ENCODE measurements at places on chromosomes 13 and 19.

DNA sequence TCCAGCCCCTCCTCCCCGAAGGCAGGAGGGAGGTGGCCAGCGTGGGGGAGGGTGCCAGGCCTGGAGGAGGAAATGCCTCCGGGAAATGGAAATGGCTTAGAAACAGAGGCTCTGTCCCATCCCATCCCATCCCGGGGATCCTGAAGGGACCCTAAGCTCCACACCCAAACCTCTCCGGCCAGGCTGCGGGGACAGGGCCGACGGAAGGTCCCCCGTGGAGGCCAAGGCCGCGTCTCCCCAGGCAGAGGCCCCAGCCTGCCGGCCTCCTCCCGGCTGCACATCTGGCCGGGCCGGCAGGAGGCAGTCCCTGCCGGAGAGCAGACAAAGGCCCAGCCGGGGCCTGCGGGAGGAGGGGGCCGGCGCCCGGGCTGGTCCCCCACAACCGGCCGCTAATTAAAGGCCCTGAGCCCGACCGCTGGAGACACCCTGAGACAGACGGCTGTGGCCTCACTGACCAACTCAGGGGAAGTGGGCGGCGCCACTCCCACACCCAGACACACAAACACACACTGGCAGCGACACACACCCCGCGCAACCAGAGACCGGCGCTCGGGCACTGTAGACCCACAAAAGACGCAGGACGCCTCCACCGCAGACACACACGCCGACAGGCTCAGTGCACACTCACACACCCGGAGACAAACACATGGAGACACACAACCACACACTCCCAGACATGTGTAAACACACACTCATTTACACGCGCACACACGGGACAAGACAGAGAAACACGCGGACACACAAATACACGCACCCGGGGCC is 1.1 kb downstream of the ADAMTS10 start:
- no peak for DNase-seq

DNA sequence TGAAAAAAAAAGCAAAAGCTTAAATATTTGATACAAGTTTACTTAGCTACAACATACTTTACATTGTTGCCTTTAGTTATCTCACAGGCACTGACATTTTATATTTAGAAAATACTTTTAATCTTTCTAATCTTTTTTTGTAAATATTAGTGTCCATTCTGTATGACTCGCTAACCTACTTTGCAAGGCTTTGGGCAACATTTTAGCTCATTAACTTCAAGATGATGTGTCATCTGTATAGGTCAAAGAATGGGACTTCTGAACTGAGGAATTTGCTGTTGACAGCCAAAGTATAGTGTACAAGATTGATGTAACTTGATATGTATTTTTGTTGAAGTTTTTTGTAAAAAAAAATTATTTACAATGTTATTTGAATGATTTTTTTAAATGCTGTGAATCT is 2.7 kb upstream of the C1QTNF9 start:
- DNase-seq, result no peak

- no peak for DNase-seq
Measured at GRCh38 chr19:38228491-38229439, 4.7 kb upstream of the DPF1 start.

DNA sequence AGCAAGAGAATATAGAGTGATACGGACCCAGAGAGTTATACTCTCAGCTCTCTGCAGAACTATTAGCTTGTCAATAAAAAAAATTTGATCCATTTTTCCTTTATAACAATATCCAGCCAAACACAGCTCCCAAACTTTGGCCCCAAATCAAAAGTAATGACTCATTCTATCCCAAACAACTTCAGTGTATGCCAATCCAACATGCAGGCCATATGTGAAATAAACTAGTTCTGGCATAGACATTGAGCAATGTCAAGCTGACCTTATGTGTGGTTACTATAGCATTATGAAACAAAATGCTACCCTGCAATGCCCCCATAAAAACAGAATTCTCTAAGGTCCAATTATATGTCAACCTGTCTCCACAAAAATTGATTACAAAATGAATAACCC is 209.5 kb downstream of the DNAJC15 start:
- no peak for DNase-seq

DNA sequence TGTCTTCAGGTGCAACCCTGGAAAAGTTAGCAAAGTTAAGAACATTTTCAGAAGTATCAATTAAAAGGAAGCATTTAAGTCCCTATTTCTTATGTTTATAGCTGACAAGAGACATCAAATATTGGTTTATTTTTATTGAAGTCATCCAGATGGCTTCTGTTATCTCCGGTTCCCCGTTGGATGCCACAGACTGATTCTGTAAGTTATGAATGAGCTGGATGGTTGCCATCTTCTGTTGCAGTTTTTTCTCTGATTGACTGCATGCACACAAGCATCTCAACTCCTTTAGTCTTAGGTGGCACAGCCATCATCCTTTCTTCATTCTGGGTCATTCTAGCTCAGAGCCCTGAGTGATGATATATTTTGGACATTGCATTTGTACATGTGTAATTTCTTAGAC is 10.6 kb upstream of the OXGR1 start:
- DNase-seq, result no peak

GRCh38 chr19:12886651-12886968 is 391 bp downstream of the KLF1 start:
- no peak for DNase-seq

DNA sequence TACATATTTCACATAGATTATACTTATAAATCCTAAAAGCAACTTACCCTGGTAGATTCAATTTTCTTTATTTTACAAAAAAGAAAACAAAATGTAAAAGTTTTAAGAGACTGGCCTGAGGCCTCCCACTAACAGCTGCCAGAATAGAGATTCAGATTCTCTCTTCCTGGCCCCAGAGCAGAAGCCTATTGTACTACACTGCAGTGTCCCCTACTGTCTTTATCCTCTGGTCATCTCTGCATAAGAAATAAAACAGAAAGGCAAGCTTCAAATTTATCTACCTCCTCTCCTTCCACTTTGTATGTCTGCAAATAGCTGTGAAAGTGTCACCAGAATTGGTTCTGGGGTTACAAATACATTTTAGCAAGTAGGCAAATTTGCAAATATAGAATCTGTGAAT is 1004.1 kb upstream of the PCDH9 start:
- no peak for DNase-seq

GRCh38 chr19:6260912-6261650 is 18.7 kb downstream of the MLLT1 start:
- DNase-seq, result no peak

GRCh38 chr13:60351326-60351725 is 45.7 kb upstream of the TDRD3 start:
- DNase-seq, result no peak

DNA sequence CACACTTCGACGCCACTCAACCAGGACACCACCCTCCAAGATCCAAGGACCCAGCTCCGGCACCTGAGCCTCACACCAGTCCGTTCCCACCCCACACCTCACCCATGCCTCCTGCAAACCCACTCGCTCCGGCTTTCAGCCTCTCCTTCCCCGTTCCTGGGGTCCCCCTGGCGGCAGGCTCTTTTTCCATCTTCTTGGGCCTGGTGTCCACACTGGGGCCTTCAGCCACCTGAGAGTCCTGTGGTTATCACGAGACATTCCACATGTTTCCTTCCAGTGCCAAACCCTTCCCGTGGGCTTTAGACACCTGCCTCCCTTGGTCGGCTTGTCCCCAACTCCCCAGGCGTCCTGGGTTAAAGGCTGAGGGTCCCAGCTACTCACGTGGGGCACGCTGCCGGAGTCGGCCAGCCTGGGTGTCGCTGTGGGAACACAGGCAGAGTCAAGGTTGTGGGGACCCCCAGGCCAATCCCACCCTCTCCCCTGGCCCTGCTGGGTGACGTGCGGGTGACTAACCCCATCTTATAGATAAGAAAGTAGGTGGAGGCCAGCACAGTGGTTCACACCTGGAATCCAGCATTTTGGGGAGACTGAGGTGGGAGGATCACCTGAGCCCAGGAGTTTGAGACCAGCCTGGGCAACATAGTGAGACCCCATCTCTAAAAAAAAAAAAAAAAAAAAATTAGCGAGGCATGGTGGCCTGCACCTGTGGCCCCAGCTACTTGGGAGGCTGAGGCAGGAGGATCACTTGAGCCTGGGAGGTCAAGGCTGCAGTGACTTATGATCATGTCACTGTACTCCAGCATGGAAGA is 1.9 kb downstream of the JSRP1 start:
- DNase-seq, result no peak

DNA sequence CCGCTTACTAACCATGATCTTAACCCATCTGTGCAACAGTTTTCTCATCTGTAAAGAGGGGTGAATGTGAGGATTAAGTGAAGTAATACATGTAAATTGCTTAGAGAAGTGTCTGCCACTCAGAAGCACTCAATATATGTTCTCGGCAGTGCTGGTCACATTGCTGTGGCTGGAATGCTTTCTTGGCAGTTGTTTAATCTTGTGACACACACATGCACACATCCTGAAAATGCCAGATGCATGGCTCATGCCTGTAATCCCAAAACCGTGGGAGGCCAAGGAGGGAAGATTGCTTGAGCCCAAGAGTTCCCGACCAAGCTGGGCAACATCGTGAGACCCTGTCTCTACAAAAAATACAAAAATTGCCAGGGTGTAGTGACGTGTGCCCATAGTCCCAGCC is 4.9 kb upstream of the DMKN start:
- no peak for DNase-seq

All from NCI-H1417 treated with DMSO at 0.1 percent for 48 hours (cell line).